Suppressor macrophage treated with lipopolysaccharide for 4 hours (primary cell): ENCODE measurements at places on chromosomes 1 and 21.

DNA sequence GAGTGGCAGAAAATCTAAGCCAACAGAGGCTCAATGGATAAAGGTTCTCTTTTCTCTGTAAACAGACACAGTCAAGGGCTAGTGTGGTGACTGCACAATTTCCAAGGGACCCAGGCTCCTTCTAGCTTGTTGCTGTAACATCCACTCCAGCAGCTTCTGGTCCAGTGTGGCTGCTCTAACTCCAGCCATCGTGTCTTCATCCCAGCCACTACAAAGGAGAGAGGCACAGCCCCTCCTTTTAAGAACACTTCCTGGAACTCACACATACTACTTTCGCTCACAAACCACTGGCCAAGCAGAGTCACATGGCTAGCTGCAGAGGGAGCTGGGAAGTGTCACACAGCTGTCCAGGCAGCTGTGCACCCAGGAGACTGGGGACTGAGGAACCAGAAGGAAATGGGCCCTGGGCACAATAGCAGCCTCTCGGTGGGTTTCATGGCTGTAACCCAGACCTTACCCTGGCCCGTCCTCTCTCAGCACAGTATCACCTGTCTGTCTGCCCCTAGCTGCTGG lies 188.6 kb upstream of the VAMP3 start:
- DNase-seq, result no peak

DNA sequence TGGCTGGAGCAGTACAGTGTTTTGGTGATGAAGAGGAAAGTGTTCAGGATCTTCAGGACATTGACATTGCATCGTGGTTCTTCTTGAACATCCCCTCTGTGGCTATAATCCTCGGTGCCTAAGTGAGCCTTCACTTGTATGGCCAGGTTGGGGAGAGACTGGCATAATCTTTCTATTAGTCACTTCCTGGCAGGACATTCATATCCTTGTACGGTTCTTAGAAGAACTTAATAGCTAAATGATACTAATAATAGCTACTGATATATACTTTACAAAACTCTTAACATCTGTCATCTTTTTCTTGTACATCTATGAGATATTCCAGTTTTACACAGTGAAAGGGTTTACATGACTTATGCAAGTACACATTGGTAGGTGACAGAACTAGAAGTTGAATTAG lies 35.8 kb downstream of the CELF3 start:
- no peak for DNase-seq

DNA sequence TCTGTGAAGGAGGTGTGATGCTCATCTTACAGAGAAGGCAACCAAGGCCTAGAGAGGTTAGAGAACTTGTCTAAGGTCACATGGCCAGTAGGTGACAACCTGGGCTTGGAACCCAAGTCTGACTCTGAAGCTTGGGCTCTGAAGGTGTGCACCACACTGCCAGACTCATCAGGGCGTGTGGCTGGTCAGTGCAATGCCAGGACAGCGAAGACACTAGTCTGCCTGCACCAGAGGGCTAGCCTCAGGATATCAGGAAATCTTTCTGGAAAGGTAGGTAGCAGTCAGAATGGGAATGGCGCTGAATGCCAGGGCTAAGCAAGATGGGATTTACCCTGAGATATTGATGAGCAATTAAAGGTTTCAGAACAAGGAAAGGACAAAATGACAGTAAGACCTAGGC lies 34.9 kb downstream of the ELK4 start:
- no peak for DNase-seq

DNA sequence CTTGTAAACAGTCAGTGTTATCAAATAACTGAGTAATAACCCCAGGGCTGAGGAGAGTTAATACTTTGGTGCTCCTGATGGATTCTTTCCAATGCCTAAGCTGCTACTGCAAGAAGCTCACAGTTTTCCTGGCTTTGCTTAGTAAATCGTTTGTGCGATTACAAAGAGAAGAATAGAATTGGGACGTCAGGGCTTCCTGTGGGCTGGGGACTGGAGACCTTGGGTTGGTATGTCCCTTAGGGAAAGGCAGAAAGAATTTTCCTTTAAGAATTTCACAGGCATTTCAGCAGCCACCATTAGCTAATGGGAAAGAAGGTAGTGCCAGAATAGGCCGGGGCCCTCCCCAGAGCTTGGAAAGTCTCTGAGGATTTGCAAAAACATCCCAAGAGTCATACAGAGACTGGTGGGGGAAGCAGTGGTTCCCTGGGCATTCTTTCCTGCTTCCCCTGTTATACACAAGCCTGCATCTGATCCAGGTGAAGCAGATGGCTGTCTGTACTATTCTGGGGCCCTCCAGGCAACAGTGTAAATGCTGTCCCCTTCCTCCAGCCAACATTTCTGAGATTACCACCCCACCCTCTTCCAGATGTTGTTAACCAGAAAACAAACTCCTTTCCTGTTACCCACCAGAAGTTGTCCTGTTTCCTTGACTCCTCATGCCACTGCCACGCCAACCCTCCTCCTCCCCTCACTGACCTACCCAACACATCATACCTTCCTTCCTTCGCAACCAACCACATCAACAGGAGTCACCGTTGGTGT lies 40.2 kb downstream of the PLXNA2 start:
- DNase-seq, result no peak

- no peak for DNase-seq
Observed at GRCh38 chr1:26023826-26024225, 2.3 kb downstream of the EXTL1 start.

DNA sequence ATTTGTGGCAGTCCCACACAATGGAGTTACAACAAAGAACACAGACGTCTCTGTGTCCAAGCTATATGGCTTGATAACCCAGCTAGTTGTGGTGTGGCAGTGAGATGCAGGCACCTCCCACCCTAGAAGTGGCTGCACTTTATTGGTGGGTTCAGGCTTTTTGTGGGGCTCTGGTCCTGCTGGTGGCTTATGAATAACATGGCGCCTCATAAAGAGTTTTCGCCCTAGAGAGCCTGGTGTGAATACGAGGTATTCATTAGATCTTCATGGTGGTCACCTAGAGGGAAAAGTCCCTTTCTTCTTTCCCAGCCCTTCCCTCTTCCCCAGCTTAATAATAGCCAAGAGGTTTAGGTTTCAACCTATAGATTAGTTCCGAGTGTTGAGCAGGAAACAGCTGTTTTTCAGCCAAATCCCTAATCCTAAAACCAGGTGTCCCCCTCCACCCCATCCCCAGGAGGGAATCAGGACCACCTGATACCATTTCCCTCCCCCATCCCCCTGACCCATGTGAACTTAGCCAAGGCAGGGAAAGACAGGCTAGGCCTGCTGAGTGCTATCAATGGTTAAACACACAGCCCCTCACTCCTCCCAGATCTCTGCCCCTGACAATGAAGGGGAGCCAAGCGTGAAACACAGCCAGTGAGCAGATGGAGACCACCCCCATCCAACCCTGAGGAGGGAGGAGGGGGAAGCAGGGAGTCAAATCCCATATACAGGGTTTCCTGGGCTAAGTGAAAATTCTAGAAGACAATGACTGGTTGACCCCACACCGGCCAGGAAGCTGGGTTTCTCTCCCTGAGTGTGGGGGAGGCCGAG lies 58.2 kb downstream of the NFASC start:
- no peak for DNase-seq

DNA sequence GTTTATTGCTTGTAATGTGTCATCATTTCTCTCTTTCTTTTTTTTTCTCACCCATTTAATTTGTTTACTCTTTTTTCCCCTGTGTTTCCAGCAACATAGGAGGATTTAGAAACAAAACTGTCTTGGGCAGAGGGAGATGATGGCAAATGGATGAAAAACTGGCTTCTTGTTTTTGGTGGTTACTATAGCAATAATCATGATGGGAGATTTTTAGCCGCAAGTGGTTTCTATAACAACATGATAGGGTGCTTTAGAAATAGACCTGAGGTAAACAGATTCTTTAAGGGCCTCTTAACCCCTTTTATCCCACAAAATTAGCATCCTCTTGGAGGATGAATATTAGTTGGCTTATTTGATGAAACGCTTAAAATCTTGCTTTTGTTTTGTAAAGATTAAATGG lies 51.6 kb downstream of the CRB1 start:
- no peak for DNase-seq

- no peak for DNase-seq
Observed at GRCh38 chr1:165068741-165069140, 287.8 kb downstream of the LMX1A start.
